ENCODE measurements at places on chromosomes 3 and 15.

DNA sequence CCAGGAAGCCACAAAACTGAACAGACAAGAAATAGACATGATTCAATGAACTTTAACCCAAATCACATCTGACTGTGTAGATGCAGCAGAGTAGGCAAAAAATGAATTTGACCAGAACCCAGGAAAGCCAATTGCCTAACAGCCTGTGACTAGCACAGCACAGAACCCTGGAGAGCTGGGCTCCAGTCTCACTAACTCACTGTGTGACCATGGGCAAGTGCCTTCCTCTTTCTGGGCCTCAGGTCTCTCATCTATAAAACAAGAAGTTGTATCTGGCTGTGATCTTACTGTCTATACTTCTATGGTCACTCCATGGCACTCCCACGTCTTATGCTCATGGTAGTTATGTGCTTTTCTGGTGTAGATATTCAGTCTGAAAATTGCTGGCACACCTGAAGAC lies 48.1 kb upstream of the USP3 start:
- no peak for DNase-seq

DNA sequence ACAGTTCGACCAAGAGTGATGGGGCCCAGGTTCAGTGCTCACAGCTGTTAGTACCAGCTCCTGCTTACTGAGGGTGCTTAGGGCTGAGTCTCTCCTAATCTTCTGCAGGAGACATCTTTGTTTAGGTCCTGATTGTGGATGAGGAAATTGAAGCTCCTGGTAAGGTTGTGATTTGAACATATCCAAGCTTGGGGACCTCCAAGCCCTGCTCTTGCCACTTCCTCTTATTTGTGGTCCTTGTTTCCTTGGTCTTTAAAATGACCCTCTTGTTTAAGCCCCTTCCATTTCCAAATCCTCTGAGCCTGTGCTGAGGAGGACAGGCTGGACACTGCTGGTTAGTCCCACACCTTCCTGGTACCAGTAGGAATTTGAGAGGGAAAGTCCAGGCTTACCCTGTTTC lies 87.0 kb downstream of the EEFSEC start:
- no peak for DNase-seq

DNA sequence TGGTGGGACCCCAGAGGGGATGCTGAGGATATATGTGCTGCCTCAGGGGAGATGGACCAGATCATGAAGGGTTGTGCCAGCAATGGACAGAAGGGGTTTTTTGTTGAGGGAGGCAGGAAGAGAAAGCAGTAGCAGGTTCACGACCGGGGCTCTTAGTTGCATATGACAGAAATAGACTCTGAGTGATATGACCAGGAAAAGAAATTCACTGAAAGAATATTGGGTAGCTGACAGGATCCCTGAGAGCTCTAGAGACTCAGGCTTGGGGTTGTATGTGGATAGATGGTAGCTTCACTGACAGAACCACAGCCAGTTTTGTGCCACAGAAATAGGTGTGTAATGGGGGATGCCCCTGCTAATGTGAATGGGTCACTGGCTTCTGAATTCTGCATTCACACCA lies 241.6 kb downstream of the ZNF621 start:
- DNase-seq = no peak

DNA sequence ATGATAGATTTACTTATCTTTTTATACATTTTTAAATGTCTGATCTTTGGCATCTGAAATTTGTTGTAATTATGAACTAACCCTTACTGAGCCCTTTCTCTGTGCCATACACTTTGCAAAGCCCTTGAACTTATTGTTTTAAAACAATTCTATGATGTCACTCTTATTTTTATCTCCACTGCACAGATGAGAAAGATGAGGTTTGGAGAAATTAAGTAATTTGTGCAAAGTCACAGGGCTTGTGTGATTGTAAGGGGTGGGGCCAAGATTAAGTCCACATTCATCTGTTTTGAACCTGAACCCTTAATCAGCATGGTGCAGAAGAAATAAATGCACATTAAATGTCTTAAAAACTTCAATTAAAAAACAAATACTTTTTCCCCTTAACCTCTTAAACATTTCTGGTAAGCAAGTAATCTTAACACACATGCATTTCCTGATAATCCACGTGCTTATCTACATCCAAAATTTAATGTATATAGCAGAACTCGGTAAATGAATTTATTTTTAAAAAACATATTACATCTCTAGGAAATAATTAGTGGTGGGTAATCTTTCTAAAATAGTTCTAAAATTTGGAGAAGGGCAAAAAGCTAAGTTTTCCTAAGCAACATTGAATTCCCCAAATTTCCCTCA lies 189.8 kb upstream of the TBC1D5 start:
- DNase-seq = no peak

- no peak for DNase-seq
These were observed 75.8 kb upstream of the OSTN start for GRCh38 chr3:191123231-191123630.

DNA sequence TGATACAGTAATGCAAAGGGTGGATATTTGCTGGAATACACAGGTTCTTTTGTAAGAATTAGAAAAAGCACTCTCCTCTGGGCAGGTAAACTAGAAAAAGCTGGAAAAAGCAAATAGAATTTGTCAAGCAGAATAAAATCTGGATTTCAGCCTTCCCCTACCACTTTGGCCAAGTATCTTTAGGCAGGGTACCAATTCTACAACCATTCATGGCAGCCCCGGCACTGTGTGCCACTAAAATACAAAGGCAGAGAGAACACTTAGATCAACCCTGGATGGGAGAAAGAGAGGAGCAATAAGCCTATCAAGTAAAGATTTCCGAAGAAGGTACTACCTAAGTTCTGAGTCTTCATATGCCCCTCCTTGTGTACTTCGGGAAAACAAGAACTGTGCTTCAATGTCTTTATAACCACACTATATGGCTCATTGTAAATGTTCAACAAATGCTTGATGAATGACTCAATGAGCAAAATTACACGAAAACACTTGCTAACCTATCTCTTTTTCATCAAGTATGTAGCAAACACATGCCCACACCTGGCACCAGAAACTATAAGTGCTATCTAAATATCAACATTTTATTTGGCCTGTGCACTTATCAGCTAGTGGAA lies 20.8 kb downstream of the STAG1 start:
- DNase-seq = no peak

DNA sequence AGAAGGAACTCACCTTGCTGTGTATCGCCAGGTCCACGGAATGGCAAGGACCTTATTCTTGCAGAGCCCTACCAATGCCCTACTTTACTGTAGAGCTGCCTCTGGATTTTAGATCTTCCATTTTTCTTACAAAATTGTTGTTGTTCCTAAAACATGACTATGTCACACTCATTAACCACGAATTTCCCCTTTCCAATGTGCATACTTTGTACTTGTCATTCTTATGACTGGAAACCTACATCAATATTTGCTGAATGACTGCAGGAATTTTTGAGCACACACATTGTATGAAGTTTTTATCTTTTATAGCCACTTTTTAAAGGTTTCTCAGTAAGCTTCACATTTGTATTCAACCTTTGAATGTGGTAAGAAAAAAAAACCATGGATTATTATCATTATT lies 35.9 kb upstream of the CMSS1 start:
- no peak for DNase-seq

- no peak for DNase-seq
These were observed 159.5 kb downstream of the CD47 start for GRCh38 chr3:107931326-107931725.

DNA sequence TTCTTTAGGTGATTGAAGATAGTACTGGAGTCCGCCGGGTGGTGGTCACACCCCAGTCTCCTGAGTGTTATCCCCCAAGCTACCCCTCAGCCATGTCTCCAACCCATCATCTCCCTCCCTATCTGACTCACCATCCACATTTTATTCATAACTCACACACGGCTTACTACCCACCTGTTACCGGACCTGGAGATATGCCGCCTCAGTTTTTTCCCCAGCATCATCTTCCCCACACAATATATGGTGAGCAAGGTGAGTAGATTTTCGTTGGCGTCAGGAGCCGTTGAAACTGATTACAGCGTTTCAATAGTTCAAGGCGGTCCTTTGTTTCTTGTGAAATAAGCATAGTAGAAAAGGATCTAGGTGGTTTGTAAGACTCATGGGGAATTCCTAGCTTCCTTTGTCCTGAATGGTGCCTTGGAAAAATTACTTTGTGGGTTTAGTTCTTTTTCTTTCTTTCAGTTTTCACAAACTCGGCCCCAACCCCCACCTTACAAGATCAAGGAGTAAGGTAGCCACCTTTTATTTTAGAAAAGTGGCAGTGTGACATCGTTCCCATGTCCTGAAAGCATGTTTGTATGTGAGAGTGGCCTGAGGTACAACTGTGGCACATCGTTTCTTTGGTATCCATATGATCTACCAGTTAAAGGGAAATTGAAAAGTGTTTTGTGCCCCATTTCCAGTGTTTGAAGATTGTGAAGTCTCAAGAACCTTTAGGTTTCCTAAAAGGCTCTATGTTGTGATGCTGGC lies 200.6 kb downstream of the GHSR start:
- no peak for DNase-seq

- no peak for DNase-seq
These were observed 448.0 kb downstream of the FOXP1 start for GRCh38 chr3:71135373-71136088.

DNA sequence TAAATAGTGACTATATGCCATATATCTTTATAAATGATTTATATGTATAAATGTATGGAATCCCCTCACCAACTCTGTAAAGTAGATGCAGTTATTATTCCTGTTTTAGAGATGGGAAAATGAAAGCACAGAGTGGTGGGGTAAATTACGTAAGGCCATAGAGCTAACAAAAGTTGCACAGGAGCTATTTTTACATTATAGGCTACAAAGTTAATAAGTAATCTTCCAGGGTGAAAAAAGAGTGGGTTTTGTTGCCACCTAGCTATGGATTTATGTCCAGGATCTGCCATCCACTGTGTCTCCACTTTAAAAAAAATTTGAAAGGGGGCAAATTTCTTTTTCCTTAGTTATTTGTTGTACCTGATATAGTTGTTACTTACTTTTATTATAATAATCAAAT lies 235.7 kb downstream of the MCTP2 start:
- DNase-seq = no peak

- no peak for DNase-seq
These were observed 198.2 kb downstream of the NECTIN3 start for GRCh38 chr3:111269777-111270176.

DNA sequence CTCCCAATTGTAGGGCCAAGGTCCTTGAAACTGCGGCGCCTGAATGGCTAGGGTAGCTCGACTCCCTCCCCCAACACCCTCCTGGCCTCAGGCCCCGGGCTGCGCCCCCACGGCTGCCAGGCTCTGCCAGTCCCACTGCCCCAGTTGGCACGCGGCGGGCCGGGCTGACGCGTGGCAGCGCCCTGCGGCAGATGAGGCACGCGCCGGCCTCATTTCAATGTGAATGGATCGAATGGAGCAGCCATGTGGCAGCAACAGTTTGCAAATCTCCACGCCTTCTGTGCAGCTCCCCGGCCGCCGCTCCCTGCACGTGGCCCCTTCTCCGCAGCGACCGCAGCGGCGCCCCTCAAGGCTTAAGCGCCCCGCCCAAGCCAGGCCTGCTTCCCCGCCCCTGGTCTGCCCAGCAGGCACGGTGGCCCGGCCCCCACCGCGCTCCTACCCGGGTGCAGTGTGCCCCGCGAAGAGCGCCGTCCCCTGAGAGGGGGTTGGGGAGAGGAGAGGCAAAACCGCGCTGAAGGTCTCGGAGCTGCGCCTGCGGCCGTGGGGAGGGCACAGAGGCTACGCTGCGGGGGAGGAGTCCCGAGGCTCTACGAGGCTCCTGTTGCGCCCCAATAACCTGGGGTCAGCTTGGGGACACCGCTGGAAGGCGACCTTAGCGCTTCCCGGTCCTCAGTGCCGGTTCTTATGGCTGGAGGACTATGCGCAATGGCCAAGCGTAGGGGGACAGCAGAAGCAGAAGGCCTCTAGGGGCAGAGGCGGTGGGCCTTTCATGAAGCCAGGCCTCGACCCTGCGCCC lies 3.1 kb upstream of the DLL4 start:
- DNase-seq = no peak

GRCh38 chr15:59594493-59594942 lies 17.1 kb upstream of the GCNT3 start:
- no peak for DNase-seq

DNA sequence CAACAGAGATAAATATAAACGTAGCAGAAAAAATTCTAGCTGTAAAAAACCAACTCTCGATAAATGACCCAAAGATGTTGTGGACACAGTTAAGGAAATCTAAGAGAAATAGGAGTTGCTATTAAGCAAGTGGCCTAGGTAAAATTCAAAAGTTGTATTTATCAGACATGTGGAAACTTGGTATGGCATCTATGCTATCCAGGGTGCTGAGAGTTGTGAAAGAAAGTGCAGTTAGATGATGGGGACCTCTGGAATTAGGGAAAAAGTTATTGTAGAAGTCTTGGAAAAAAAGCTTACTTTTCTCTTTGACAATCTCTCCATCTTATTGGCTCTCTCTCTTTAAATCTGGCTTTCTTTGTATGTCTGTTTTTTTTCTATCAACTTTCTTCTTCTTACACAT lies 1090.9 kb downstream of the TBL1XR1 start:
- DNase-seq = no peak

GRCh38 chr15:45117308-45118130 lies 3.4 kb downstream of the DUOXA2 start:
- DNase-seq = no peak

- no peak for DNase-seq
These were observed 33.6 kb downstream of the HES1 start for GRCh38 chr3:194169595-194169994.

GRCh38 chr15:63677778-63678177 lies 80.6 kb downstream of the FBXL22 start:
- DNase-seq = peak; percentile 40

GRCh38 chr3:17740721-17741141 lies 1.7 kb downstream of the TBC1D5 start:
- DNase-seq = no peak

GRCh38 chr3:167885277-167885676 lies 149.8 kb downstream of the SERPINI1 start:
- no peak for DNase-seq

GRCh38 chr3:132416807-132417694 lies at the start of gene DNAJC13:
Gene DNAJC13 (plus strand): TSS chr3:132417502. CDS start chr3:132434551, 17,049 bp downstream.
- peak; percentile 80 for DNase-seq

DNA sequence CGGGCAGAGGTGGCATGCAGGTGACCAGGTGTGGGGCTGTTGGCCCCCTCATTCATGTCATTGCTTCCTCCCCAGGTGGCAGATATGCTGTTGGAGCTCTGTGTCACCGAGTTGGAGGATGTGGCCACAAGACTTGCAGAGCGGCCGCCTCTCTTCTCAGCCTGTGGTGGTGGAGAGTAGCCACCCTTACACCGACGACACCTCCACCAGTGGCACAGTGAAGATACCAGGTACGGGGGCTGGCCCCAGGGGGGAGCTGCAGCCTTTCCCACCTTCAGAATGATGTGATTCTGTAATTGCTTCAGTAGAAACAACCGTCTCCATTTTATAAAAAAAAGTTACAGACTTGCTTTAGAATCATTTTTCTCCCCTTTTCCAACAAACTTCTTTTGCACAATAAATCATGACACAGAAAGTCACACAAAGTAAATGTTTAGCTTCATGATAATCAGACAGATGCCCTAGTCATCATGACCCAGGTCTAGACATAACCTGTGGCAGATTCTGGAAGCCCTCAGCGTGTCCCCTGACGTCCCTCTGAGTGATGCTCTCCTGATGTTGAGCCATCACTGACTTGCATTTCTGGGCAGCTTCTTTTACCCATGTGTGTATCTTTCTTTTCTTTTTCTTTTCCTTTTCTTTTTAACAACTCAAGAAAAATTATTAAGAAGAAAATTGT lies 76.0 kb upstream of the FAN1 start:
- DNase-seq = no peak

- DNase-seq = no peak
These were observed 127.4 kb upstream of the MLF1 start for GRCh38 chr3:158443632-158444031.
